Stimulated activated CD4-positive, alpha-beta T cell treated with anti-CD3 and anti-CD28 coated beads, TNF-alpha, amount 100 ng/mL, for 1 hour (primary cell): ENCODE measurements at places on chromosomes 13 and 19.
A peak's percentile ranks its signal among the peaks of the same experiment; 100 is the strongest.

GRCh38 chr19:57807541-57807940 is 7.2 kb downstream of the ZNF552 start:
- DNase-seq: no peak

DNA sequence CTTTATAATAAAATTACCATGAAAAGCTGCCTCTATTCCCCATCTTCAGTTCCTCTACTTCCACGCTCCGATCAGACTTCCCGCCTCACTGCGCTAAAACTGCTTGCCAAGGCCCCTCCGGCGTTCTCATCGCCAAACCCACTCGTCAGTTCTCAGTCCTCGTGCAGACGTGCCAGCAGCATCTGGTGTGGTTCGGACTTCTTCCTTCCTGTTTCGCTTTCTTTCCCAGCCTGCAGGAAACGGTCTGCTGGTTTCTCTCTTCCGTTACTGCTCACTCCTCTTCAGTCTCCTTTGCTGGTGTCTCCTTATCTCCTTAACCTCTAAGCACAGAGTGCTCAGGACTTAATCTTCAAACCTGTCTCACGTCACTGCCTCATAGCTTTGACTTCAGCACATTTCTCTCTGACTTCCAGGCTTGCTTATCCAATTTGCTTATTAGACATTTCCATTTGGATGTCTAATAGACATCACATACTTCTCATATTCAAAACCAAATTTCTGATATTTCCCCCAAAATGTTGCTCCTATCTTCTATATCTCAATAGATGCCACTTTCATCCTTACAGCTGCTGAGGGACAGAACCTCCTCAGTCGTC is 40.3 kb downstream of the RCBTB2 start:
- DNase-seq: peak; percentile 31

DNA sequence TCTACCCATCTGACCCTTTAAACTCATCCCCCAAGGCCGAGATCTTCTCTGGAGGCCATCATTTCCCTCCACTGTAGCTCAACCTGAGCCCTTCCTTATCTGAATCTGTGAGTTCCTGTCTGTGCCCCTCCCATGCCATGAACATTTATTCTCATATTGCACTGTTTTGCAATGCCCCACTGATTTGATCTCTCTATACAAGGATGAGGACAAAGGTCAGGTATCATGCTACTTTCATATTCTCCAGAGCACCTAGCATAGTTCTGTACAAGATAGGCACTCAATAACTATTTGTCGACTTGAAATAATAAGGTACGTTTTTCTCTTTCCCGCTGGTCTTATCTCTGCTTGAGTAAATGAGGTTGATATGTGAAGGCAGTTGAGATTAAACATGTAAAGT is 135.5 kb downstream of the KLF5 start:
- no peak for DNase-seq

- DNase-seq: no peak
Measured at GRCh38 chr13:111275382-111275781, 45.1 kb upstream of the TEX29 start.

DNA sequence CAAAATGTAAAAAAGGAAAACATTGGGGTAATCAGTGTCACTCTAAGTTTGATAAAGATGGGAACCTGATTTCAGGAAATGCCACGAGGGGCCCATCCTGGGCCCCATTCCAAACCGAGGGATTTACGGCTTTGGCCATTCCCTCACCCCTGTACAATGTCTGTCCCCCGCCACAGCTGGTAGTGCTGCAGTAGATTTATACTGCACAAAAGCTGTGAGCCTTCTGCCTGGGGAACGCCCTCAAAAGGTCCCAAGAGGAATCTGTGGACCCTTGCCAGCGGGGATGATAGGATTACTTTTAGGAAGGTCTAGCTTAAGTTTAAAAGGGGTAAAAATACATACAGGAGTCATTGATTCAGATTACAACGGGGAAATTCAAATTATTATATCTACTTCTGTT is 173.4 kb upstream of the SGCG start:
- no peak for DNase-seq

DNA sequence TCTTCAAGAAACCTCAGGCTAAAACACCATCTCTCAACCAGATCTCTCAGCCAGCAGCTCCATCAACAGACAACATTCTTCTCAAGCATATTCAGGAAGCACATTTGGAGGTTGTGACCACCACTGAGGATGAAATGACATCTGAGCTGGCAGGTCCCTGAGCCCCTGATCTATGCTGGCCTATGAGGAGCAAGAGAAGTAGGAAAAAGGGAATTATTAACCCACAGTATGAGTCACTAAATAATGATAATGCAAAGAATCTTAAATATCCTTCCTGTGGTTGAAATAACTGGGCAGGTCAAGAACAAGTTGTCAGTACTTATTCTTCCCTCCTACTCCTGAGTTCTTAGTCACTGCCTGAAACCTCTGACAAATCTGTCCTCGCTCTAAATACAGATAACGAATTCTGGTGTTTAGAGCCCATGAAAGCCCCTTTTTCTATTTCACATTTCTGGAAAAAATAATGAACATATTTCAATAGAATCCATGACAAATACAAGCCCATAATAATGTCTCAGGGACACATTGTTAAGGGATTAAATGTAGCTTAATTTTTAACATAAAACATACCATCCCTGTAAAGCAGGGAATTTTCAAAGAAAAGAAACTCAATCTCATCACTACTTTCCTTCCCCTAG is 225.8 kb upstream of the IRS2 start:
- DNase-seq: no peak

- peak; percentile 46 for DNase-seq
Measured at GRCh38 chr13:46126552-46127357, 21.9 kb upstream of the CPB2 start.

DNA sequence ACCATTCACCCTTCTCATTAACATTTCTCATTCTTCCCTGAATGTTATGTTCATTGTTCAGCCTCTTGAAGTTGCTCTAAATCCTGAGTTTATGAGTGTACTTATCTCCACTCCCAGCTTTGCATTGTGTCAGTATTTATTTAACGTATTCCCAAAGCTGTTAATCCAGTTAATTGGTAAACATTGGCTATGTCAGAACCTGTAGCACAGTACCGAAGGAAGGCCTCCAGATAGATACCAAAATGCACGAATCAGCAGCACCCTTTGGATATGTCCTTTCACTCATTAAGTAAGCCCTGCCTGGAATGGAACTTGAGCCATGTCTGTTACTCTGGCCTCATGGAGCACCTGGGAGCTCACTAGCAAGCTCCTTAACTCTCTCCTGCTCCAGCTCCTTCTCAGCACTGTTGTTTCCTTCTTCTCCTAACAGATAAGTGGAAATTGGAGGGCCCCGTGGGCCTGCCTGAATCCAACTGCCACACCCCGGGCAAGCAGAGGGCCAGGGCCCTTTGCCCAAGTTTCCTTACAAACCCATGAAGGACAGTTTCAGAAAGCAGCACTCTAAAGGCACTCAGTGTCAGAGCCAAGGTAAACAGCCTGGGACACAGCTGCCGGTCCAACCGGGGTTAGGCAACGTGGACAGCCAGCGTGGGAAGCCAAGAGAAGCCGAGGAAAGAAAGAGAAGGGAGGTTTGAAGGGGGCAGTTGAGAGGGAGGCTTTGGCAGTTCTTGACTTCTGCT is 155.0 kb upstream of the SERP2 start:
- no peak for DNase-seq

DNA sequence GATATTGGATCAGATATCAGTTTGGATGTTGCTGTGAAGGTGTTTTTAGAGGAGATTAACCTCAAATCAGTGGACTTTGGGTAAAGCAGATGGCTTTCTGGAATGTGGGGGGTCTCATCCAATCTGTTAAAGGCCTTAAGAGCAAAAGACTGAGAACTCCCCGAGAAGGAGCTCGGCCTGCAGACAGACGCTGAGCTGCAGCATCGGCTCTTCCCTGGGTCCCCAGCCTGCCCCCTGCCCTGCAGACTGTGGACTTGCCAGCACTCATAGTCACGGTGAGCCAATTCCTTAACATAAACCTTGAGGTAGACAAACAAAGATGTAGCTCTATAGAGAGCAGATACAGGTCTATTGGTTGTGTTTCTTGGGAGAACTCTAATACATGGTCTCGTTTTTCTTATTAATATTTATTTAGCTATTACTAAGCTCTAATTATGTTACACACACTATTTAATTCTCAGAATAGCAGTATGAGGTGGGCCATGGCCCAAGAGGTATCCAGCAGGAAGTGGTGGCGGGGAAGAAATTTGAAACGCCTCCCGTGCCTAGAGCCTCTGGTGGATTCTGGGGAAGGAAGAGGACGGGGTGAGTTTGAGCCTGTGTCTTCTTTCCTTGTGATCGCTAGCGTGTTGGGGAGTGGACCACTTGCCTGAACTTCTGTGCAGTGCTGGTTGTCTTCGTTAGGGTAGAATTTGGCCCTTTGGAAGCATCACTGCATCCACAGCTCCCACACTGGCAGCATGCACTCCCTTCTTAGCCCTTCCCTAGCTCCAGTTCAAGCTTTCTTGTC is 305.3 kb downstream of the TEX29 start:
- no peak for DNase-seq

- DNase-seq: no peak
Measured at GRCh38 chr13:112057439-112057735, 9.6 kb upstream of the SOX1 start.

- no peak for DNase-seq
Measured at GRCh38 chr13:68081061-68081460, 850.9 kb upstream of the PCDH9 start.

GRCh38 chr13:30019648-30020626 is 169.5 kb upstream of the UBL3 start:
- DNase-seq: no peak

GRCh38 chr13:53001444-53002225 is 27.0 kb upstream of the OLFM4 start:
- DNase-seq: no peak

- DNase-seq: no peak
Measured at GRCh38 chr13:35478271-35479037, 2.0 kb upstream of the MAB21L1 start.

DNA sequence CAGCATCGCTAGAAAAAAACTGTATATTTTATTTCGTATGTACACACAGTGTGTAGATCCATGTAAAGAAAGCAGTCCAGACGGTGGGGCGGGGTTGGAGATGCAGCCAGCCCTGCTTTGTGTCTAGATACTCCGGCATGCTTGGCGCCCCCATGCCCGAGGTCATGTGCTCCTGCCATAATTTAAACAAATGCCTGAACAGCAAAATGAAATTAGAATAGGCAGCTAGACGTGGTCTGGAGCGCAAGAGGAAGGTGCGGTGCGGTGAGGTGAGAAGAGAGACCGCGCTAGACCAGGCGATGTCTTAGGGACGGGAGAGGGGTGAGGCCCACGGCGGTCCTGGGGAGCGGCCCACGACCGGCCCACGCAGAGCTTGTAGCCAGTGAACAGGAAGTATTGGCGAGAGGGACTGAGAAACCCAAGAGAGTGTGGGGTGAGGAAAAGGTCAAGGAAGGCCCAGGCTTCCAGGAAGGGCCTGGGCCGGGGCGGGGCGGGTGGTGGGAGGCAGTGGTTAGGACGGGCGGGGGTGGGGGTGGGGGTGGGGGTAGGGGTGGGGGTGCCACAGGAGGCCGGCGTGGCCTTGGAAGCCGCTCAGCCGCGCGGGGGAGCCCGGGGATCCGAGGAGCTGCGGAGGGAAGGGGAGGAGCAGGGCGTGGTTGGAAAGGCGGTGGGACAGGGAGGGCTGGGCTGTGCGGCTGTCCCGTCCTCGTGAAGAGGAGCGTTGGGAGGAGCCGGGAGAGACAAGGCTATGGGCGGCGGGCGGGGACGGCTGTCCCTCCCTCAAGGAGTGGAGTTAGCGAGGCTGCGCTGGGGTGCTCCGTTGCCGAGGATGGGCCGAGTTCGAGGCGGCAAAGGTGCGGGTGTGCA is 254.7 kb upstream of the SGCG start:
- DNase-seq: no peak

GRCh38 chr19:29777781-29778309 is 33.9 kb upstream of the CCNE1 start:
- no peak for DNase-seq

DNA sequence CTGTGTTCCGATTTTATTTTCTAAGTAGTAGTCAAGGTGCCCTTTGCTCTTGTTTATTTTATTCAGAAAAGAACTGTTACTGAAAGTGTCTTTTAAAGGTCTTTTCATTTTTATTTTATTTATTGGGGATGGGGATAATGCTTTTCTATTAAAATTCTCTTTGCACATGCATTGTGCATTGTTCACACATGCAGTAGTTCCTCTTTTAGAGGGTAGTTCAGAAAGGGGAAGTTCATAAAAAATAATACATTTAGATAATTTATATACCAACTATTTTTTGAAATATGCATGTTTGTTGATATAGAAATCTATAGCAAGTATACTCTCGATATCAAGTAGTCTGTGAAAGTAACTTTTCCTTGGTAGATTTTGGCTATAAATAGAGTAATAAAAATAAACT is 3.5 kb downstream of the GPC5 start:
- no peak for DNase-seq

- no peak for DNase-seq
Measured at GRCh38 chr13:69866555-69866954, 241.1 kb upstream of the ATXN8OS start.

DNA sequence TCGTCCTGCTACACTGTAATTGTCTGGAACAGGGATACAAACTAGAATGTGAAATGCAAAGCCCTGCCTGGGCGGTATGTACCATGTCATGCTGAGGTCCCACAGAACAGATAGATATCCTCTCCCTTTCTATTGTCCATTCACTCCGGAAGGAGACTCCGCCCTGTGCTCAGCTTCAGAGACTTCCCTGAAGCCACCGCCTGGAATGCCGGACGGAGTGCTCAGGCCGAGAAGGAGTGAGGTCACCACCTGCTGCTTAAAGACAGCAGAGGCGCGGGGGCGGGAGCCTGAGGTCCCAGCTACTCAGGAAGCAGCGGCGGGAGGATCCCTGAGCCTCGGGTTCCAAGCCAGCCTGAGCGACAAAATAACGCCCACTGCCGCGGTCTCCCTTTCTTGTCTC is 890 bp upstream of the ZNF611 start:
- no peak for DNase-seq

- no peak for DNase-seq
Measured at GRCh38 chr13:111555268-111555808, 234.9 kb downstream of the TEX29 start.

DNA sequence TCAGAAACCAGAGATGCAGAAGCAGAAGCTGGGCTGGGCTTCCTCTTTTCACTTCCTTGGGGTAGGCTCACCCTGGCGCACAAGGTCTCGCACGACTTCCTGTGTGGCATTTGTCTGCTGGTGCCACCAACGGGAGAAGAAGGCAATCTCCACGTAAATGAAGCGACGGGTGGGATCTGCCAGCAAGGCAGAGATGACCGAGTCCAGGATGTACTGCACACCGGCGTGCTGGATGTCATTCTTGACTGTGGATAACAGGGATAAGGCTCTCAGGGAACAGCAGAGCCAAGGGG is 1.3 kb downstream of the MAN2B1 start:
- DNase-seq: no peak
